ENCODE measurements at places on chromosomes 7 and 10. TPM values are rescaled to one million over a fixed set of nuclear protein-coding genes. Genes with fewer than 3 reads are reported as not detected.
A peak's percentile ranks its signal among the peaks of the same experiment; 100 is the strongest.

GRCh38 chr10:85967594-85967993 is 399.0 kb downstream of the GRID1 start:
- no peak for DNase-seq

DNA sequence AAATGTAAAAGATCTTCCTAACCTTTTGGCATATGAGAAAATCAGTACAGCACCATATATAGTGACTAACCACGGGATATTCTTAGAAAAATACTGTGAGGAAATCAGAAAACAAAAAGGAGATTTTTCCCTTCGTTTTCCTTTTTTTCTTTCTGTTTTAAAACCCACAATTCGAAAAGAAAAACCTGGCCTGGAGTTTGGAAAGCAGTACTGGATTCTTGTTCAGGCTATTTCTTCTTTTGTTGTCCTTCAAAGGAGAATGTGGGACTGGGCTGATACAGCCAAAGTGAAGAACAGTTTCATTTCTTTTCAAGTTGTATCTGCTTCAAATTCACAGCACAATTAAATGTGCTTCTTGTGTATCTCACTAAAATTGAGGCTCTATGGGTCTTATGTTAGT is 156.8 kb upstream of the PHYHIPL start:
- DNase-seq, result no peak

- DNase-seq, result no peak
Observed at GRCh38 chr7:73741600-73741999, 3.0 kb upstream of the ABHD11 start.

DNA sequence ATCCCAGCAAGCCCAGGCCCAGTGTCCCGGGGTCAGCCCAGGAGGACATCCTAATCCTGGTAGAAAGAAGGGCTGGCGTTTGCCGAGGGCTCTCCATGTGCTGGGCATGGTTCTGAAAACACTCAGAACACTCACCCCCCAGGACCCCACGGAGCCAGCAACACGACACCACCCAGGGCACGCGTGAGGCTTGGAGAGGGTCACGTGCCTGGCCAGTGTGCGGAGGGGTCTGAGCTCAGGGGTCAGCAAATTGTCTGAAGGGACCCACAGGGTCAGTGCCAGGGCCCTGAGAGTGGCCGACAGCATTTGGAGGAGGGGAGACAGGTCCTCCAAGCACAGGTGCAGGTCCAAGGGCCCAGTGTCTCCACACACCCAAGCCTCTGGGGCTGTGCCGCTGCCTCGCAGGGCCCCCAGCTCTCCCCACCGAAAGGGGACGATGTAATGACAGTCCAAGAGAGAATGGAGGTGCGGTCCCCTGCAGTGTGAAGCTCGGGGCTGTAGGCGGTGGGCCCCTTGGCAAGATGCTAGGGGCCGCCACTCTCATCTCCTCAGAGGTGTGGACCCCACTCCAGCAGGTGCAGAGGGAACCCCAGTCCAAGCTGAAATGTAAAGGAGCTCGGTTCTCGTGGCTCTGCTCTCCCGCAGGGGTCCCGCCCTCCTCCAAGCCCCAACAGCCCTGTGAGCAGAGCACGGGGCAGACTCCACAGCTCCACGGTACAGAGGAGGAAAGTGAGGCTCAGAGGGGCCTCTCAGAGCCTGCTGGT is 7.8 kb downstream of the FOXL3 start:
- no peak for DNase-seq

- no peak for DNase-seq
Observed at GRCh38 chr10:124091646-124092249, 1.6 kb downstream of the CHST15 start.

ZKSCAN1 gene
- 54.8 TPM for total RNA-seq

ATOH7 gene
- not detected for total RNA-seq

DNA sequence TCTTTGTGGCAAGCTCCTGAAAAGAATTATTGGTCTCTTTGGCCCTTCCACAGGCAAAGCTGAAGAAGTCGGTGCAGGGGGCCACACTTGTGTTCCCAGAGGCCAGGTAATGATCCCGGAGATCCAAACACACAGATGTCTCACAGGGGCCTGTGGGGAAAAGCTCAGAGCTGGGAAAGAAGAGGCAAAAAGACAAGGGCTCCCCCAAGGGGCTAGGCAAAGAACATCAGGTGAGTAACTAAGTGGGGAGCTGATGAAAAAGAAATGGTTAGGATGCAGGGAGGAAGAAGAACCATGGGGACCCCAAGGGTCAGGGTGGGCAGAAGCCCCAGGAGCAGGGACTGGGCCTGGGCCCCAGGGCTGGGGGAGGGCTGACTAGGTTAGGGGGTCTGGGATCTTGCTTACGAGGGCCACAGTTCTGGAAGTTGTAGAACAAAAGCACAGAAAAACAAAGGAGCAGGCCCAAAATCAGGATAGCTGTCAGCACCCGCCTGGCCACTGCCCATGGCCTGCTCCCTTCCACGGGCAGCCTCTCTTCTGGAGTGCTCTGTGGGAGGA is 1.1 kb downstream of the KEL start:
- peak; percentile 62 for DNase-seq

GNG11 gene
- total RNA-seq, result not detected
